HepG2 (cell line): ENCODE measurements at places on chromosomes 6 and 20. TPM values are rescaled to one million over a fixed set of nuclear protein-coding genes. Genes with fewer than 3 reads are reported as not detected.

DNA sequence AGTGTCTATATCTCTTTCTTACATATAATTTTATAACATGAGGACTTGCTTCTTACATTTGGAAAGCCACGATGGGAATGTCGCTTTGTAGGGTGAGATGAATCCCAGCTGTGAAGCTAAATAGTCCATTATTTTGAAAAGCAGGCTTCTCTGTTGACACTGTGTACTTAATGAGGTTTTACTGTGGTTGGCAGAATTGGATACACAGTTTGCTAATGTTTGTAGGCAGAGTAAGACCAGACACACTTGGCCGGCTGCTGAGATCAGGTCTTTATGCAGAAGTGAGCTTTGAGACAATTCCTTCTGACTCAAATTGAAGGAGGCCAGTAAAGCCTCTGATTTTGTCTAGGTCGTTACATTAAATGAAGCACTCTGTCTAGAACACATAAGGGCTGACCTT, 93.0 kb downstream of the NDUFAF5 start:
- no peak for DNase-seq

- DNase-seq: no peak
Measured at GRCh38 chr6:108294297-108294726, 542 bp upstream of the AFG1L start.

DPPA5 gene
- total RNA-seq: not detected in 2 replicates

DNA sequence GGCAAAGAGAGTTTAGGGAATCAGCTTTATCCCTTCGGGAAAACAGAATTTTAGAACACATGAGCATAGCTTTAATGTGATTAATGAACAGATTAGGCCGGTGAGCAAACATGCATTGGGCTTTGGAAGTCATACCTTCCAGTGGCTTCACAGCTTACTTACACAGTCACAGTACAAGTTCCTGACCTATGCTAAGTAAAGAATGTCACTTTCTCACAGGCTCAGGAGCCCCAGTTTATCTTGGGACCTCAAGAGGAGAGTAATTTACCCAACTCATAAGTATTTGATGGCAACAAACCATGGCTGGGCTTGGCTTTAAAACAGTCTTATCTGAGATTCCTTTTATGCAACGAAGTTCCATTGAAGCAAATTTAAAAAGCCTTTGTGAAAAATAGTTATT, 195.9 kb downstream of the AKAP7 start:
- DNase-seq: no peak

DNA sequence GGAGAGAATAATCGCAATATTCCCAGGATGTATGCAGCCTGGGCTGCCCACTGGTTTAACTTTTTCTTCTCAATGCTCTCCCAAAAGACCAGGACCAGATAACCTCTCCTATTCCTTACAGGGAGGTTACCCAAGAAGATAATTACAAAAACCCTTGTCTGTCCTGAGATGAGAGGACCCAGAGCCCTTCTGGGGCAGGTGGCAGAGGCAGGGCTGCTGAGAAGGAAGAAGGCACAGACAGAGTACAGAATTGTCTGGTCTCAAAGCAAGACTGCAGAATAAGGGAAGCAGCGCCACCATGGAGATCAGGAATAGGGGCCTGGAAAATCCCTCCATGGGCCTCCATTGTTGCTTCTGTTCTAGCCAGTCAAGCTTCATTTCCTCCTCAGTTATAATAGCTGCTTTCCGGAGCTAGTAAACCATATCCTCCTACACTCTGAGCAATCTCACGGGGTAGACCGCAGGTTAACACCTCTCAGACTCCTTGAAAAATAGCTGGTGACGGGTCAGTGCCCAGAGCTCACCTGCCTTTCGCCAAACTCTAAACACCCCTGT, 463 bp upstream of the HLA-DMB start:
- DNase-seq: no peak

GFRAL gene
- total RNA-seq: not detected in 2 replicates

ACTL10 gene
- not detected in 2 replicates for total RNA-seq

GRCh38 chr6:100612094-100612493, 147.4 kb upstream of the SIM1 start:
- no peak for DNase-seq

DNA sequence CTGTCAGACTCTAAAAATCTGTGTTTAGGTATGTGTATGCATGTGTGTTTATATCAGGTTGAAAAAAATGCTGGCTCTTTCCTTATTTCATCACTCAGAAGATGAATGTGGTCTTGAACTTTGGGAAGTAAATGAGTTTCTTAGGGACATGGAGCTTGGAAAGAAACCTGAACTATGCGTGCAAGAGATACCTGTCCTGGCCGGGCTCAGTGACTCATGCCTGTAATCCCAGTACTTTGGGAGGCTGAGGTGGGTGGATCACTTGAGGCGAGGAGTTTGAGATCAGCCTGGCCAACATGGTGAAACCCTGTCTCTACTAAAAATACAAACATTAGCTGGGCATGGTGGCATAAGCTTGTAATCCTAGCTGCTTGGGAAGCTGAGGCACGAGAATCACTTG, 4.4 kb upstream of the GLP1R start:
- no peak for DNase-seq

GRCh38 chr6:93293872-93294271, 125.5 kb downstream of the EPHA7 start:
- DNase-seq: no peak

BAK1 gene
- 23.8 and 25.9 TPM in 2 replicates for total RNA-seq
